ENCODE measurements at places on chromosomes 11 and 22.

DNA sequence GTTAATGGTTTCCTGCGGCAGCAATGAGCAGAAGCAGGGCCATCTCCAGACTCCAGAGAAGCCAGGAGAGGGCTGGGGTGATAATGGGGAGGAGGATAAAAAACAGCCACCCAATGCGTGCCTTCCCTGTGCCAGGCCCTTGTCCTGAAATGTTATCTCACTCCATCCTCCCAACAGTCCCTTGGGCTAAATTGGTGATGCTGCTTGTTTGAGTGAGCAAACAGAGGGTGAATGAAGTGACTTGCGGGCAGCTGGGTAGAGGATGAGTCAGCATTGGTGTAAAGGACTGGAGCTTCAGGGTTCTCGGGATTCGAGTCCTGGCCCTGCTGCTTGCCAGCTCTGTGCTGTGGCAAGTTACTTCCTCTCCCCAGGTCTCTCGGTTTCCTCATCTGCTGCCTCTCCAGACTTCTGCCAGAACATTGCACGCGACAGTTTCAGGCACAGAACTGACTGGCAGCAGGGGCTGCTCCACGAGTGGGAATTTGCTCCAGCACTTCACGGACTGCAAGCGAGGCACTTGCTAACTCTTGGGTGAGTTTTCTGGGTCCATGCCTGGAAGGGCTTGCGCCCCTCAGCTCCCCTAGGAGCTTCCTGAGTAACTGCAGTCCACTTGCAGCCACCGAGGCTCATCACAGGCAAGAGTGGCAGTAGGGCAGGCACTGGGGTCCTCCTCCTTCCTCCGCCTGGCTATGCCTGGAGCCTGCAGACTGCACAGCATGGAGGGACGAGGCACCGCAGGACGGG is at the start of gene P2RY6:
P2RY6 (plus strand) TSS at position 403 of the 744 bp plus-strand sequence. CDS start 24,181 bp downstream, outside the sequence.
- DNase-seq: peak; percentile 31

GRCh38 chr11:112847568-112847967 is 113.7 kb upstream of the NCAM1 start:
- DNase-seq: no peak

DNA sequence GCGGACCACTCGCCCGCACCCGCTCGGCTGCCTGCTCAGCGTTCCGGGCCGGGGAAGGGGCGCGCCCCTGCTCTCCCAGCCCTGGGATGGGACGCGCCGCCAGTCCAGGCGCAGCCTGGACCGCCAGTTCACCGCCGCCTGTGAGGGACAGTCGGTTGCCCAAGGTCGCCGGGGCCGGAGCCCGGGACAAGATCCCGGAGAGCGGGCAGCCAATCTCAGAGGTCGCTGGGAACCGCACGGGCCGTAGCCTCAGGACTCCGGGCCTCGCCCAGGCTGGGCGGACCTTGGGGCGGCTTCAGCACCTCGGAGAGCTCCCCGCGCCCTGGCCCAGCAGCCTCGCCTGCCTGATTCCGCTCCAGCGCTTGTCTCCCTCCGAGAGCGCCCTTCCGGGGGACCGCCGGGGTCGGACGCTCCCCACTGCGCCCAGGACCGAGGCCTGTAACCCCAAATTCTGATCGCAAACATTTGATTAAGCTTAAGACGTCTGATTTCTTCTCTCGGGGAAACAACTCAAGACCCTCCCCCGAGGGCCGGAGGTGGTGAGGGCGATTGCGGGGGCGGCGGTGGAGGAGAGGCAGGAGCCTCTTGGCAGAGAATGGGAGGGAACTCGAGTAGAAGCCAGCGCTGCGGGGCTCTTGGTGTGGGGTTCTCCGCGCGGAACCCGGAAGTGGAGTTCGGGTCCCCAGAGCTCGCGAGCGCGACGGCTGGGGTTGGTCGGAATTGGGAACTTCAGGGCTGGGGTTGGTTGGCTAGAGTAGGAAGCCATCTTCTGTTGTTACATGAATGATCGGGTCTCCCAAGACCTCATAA is 1.1 kb upstream of the CHRM4 start:
- peak; percentile 69 for DNase-seq

DNA sequence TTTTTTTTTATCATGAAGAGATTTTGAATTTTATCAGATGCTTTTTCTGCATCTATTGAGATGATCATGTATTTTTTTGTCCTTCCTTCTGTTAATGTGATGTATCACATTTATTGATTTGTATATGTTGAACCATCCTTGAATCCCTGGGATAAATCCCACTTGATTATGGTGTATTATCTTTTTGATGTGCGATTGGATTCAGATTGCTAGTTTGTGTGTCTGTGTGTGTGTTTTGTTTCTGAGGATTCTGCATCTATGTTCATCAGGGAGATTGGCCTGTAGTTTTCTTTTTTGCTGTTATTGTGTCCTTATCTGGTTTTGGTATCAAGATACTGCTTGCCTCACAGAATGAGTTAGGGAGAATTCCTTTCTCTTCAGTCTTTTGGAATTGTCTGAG is 52.6 kb downstream of the KCNQ1OT1 start:
- no peak for DNase-seq

DNA sequence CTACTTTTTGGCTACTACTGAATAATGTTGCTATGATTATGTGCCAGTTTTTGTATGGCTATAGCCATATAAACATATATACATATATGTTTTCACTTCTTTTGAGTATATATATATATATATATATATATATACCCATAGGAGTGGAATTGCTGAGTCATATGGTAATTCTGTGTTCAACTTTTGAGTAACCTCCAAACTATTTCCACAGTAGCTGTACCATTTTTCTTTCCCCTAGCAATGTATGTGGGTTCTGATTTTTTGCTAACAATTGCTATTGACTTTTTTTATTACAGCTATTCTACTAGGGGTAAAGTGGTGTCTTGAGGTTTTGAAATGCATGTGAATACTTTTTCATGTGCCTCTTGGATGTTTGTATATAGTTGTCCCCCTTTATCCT is 30.4 kb downstream of the CBL start:
- DNase-seq: peak; percentile 79

DNA sequence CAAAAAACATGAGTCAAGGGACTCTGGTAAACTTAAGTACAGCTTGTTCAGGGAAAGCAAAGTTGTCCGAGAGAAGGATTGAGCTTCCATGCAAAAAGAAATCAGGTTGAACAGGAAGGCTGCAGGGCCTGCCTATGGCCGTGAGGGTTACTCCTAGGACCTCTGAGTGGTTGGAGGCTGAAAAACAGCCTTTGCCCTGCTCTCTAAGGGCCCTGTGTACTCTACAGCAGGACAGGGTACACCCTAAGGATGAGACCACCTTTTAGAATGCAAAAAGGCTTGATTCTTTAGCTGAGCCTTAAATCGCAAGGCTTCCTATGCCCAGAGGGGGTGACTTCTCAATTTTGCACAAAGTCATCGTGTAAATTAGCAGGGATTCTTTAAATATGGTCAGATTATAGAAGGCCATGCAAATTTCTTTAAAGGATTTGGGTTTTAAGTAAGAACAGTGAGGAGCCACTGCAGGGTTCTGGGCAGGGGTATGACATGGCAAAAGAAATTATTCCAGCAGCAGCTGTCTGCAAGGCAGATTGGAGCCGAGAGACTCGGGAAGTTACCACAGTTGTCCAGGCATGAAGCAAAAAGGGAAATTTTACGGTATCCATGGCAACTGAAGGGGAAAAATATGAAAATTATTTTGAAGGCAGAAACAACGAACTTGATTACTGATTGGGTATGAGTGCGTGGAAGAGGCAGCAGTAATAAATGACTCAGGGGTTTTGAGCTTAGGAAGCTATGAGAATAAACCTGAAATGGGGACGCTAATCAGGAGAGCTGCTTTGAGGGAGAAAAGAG is 91.8 kb downstream of the FAM76B start:
- DNase-seq: no peak

- DNase-seq: no peak
Measured at GRCh38 chr11:45048313-45048841, 97.7 kb upstream of the TP53I11 start.

DNA sequence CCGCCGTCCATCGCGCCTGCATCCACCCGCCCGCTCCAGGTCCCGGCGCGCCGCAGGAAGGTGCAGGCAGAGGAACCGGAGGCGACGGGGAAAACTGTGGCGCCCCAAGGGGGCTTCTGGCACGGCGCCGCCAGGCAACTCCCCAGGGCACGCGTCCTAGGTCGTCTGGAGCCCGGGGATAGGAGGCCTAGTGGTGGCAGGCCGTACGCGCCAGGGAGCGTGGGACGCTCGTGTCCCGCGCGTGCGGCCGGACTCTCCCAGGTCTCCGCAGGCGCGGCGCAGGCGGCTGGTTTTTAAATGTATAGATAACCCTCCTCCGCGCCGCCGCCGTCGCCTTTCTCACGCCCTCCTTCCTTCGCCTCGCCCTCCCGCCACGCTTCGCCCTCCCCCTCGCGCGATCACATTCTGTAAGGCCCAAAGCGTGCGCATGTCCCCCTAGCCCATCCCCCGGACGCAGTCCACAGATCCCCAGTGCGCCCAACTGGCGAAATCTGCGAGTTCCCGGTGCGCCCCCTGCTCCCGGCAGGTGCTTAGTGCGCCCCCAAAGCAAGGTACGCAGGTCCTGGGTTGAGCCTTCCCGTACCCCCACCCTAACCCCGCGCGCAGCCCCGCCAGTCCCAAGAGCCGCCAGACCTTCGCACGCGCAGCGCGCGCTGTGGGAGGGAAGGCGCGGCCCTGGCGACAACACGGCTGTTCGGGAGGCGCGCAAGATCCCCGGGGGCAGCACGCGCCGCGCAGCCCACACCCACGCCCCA is at the start of gene ASCL2:
ASCL2 (minus strand) TSS at position 267 of the 755 bp plus-strand sequence; CDS start at position 11, 256 bp downstream.
- DNase-seq: no peak

GRCh38 chr11:68090706-68091105 is 30.5 kb downstream of the CHKA start:
- DNase-seq: no peak
